ENCODE measurements at places on chromosomes 5 and 9. TPM values are rescaled to one million over a fixed set of nuclear protein-coding genes. Genes with fewer than 3 reads are reported as not detected.

DNA sequence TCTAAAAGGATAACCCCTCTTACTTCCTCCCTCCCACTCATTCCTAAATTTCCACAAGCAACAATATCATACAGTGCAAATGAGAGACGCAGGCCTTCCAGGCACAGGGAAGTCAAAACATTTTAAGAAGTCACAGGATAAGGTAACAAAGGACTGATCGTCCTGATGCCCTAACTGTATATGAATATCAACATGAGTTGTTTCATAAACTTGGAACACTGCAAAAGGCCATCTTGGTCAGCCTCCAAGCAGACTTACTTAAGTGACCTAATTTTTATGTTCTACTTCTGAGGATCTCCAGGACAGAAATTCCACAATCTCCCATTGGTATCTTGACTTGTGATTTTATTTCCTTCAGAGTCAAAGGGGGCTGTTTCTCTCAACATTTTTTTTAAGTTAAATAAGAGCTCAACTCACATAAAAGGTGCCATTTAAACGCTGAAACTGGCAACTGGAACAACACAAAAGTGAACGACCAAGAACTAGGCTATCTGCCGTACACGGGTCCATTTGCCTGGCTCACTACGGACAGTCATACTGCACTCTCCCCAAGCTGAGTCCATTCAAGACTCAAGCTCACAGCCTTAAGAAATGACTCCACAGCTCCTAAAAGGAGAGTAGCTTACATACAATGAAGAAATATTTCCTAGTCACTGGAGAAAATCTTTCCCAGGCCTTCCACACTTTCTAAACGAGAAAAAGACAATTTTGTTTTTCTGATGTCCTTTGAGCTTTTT, 71.3 kb downstream of the LHFPL2 start:
- peak; percentile 78 for DNase-seq

DNA sequence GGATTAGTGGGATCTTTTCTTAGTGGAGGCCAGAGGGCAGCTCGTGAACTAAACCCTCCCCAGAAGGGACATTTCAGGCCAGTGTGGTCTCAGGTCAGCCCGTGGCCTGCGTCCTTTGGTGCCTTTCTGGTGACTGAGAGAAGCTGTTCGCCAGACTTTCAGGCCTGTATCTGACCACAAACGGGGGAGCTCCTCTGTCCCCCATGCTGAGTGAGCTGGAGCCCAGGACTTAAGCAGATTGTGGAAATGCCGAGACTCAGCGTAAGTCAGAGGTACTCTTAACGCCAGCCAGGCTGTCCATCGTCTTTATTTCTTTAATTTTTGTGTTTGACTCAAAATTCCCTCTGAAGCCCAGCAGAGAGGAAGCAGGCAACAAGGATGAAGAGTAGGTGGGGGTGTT, 54.8 kb upstream of the NCS1 start:
- peak; percentile 52 for DNase-seq

DNA sequence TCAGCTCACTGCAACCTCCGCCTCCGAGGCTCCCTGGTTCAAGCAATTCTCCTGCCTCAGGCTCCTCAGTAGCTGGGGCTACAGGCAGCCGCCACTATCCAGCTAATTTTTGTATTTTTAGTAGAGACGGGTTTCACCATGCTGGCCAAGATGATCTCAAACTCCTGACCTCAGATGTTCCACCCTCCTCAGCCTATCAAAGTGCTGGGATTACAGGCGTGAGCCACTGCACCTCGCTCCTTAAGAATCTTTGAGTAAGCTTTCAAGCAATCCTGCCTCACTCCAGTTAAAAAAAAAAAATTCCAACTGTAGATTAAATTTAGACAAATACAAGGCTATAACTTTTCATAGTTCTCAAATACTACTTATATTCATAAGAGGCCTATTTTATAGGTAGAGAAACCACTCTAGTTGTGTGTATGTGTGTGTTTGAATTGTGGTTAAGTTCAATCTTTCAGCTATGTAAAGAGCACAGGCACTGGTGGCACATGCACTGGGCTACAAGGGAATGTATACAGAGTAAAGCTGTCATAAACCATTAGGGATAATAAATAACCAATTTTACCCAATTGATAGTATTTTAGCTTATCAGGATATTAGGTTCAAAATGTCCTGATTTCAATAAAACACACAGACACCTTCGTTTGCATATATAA, 50.6 kb upstream of the RAPGEF6 start:
- DNase-seq, result no peak

DNA sequence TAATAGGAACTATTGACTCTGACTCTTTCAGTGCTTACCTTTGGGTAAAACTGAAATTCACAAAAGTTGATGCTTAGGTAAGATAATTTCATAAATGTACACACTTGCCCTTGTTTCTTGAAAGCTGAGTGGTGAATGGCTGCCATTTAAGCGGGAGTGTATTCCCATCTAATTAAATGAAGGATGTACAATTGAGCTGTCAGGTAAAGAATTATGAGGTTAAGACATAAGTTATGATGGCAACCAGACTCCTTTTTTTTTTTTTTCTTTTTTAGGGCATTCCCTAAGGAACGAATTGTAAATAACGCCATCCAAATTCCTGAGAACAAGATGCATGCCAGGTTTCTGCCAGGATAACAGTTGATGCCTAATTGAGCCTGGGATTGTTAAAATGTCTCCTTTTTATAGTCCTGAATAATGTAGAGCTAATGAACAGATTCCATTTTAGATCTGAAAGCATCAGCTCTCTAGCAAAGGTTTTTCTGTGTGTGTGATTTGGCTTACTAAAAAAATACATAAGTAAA, 199.7 kb downstream of the ISL1 start:
- DNase-seq, result no peak

GRCh38 chr9:85897848-85898247, 43.1 kb upstream of the NAA35 start:
- no peak for DNase-seq

Gene COL5A1
- total RNA-seq, result 1,367 TPM

Gene SPATA31E1
- 2.9 TPM for total RNA-seq

Gene DMRT3
- 1.2 TPM for total RNA-seq

Gene MEGF10
- total RNA-seq, result 5.3 TPM
